ENCODE measurements at places on chromosomes 12 and 14.

- no peak for DNase-seq
Measured at GRCh38 chr14:102238131-102238530, 66.8 kb downstream of the MOK start.

GRCh38 chr14:61588419-61588901 is 106.9 kb upstream of the HIF1A start:
- DNase-seq, result no peak

DNA sequence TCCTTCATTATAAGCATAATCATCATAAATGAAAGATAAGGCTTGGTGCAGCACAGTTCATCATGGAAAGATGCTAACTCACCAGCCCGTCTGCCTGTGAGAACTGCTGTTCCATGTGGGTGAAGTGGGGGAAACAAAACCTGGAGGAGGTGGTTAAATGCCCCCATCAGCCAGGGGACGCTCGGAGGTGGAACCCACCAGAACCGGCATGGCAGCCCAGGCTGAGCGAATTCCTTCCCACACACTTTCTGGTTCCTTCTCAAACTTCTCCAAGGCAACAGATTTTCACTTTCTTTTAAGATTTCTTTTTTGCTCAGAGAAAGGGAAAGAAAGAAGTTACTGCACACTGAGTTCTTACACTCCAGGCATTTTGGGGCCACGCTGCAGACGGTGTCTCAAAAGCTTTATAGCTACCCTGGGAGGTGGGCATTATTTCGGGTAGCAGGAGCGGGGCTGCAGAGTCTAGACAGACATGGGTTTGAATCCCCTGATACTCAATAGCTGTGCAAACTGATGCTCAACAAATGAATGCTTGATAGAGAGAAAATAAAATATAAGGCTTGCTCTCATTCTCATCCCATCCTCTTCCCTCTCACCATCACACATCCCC is 190.7 kb downstream of the BCL11B start:
- no peak for DNase-seq

DNA sequence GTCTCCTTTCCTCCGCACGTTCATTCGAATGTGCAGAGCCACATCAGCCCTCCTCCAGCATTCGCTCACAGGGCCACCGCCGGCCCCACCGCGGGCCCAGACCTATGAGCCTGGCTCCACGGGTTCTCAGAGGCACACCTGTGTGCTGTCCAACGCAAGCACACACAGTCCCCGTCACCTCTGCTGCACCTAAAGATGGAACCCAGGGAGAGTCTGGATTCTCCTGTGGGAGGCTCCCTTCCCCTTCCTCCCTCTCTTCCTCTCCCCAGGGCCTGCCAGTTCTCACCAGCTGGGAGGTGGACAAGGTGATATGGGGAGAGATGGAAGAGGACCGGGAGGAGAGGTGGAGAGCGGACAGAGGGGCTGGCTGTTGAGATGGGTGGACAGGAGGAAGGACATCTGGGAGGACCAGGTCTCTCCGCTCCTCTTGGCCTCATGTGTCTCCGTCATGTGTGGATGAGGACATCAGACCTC is 4.9 kb upstream of the AQP6 start:
- no peak for DNase-seq

DNA sequence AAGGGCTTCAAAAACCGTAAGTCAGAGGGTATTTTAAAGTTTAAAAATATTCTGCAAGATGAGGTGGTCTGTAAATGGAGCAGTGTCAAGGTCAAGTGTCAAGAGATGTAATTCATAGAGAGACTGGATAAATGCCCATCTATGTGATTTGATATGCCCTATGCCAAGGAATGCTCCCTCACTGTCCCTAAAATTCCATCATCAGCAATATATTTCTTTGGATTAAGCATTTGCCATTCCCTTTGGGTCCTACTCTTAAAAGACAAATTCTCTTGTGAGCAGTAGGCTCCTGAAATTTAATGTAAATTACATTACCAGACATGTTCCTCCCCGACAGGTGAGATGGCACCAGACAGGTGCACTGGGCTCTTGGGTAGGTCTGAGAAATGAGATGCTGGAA is 16.0 kb upstream of the FOS start:
- no peak for DNase-seq

DNA sequence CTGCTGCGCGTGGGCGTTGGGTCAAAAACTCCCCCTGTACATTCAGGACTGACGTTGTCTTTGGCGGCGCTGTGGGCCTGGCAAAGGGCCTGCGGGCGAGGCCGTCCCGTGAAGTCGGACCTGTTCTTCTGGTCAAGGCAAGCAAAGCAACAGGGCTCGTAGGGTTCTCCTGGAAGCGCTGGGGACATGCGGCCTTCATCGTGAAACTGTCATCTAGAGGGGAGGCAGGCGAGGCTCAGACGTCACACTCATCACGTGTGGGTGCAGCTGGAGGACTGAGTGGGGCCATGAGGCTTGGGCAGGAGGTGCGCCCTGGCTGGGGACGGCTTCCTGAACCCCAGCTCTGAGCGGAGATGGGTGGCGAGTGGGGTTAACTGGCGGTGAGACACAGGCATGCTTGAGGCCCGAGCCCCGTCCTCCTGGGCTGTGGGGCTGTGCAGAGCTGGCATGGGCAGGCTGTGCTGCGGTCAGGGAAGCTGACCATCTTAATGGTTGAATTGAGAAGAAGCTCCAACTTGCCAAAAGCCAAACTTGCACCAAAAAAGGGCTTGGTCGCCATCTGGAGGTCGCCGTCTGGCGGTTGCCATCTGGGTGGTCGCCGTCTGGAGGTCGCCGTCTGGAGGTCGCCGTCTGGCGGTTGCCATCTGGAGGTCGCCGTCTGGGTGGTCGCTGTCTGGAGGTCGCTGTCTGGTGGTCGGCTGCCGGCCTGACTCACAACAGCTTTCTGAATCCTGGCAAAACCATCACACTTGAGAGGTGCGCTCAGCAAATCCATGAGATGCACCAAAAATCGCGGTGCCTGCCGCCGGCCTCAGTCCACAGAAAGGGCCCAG is 66.2 kb downstream of the NOC4L start:
- DNase-seq, result no peak

GRCh38 chr14:57189070-57189469 is 79.6 kb downstream of the EXOC5 start:
- no peak for DNase-seq

- DNase-seq, result no peak
Measured at GRCh38 chr14:102822311-102822863, 45.1 kb downstream of the TRAF3 start.

GRCh38 chr14:78700236-78700635 is 530.1 kb downstream of the NRXN3 start:
- DNase-seq, result no peak

DNA sequence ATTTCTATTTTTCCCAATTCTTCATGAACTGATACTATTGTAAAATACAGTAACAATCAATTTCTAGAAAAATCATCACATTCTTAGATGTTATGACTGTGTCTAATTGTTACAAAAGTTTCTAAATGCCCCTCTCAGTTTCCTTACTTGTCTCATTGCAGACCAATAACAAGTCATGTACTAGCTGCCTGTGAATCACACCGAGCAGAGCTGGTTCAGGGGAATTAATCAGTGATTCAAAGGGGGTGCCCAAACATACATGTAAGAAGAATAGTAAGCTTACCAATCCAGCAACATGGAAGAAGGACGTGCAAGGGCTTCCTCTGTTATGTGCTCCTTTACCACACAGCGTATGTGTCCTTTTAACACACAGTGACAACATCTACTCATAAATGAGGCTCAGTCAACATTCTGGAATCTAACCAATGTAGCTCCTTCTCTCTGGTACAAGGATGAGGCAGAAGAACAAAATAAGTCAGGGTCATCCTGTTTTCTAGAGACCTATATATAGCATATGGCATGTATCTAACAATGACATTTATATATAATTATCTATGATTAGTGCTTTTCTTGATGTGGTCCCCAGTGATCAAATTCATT is 126.4 kb downstream of the SCN8A start:
- DNase-seq, result no peak

- DNase-seq, result no peak
Measured at GRCh38 chr12:26102953-26103352, 21.9 kb downstream of the BHLHE41 start.

DNA sequence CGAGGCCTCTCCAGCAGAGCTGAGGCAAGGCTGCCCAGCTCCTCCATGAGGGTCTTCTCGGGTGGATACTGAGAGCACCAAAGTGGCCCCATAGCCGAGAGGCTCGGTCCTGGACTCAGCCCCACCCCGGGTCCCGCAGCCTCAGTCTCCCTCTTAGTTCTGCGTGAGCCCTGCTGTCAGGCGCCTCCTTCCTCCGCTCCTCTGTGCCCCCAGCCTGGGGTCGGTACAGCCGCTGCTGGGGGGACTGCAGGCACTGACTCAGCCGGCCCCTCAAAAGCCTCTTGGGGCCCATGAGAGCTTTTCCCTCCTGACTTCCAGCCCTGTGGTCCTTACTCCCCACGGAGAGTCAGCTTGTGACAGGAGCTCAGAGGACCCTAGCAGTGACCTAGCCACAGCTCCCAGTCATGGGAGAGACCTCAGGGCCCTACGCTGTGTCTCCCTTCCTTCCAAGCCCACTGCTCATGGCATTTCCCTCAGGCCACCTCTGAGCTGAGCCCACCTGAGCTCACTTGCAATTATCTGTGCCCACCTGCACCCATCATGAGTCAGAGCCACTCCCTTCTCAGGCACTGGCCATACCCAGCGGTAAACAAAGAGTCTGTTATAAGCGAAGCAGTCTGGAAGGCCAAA is 295.0 kb upstream of the RTL1 start:
- no peak for DNase-seq

DNA sequence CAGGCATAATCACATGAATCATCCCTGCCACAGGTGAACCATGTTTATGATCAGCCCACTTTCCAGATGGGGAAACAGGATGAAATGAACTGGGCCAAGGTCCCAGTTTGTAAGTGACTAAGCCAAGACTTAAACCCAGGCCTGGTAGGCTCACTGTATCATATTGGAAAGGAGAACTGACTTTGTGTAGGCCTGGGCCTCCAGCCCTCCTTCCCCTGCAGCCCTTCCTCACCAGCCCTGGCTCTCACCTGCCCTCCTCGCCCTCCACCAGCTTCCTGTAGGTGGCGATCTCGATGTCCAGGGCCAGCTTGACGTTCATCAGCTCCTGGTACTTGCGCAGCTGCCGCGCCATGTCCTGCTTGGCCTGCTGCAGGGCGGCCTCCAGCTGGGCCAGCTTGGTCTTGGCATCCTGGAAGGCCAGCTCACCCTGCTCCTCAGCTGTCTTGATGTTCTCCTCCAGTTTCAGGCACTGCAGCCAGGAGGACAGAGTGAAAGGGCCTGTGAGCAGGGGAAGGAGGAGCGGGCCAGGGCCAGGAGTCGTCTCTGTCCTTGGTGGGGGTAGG is 19.8 kb downstream of the KRT80 start:
- no peak for DNase-seq

DNA sequence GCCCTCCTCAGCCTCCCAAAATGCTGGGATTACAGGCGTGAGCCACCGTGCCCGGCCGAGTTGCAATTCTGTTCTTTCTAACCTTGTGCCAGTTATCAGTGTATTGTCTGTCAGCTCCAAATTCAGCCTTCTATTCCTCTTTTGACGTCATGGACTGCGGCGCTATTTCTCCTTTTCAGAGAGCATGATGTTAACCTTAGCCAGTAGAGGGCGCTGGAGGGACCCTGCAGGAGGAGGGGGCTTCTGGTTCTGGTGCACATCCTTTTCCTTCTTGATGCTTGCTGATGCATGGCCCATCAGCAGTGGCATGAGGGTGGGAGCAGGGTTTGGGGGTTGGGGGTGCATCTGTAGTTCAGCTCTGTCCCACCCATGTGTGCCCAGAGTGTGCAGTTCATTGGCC is 179.3 kb upstream of the RMST start:
- no peak for DNase-seq

DNA sequence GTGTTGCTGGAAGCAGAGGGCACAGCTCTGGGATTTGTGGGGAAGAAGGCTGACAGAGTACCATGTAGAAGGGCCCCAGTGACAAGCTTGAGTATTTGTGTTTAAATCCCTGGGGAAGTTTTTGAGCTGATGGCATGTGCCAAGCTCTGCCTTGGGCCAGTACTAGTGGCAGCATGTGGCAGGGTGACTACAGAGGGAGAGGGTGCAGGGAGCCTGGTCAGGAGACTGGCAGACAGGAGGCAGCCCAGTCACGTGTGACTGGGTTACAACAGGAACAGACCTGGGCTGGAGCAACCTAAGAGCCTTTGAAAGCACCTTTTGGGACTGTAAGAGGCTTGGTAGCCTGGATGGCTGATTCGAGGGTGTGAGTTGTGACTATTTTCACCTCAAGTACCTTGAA is 112.1 kb downstream of the TSPAN9 start:
- no peak for DNase-seq

DNA sequence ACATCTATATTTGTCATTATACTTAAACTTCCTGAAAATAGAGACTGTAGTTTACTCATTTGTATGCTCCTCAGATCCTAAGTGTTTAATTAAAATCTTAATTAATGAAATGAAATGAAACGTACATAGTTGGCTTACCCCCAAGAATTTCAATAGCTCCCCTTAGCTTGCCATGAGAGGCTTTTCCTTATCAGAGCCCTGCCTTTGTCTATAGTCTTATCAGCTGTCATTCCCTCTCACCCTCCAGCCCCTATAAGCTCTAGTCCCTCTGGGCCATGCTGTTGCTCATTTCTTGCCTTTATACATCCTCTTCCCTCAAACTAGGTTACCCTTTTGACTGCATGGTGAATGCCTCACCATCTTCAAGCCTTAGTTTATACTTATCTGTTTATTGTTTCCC is 1.1 kb upstream of the RTRAF start:
- no peak for DNase-seq

DNA sequence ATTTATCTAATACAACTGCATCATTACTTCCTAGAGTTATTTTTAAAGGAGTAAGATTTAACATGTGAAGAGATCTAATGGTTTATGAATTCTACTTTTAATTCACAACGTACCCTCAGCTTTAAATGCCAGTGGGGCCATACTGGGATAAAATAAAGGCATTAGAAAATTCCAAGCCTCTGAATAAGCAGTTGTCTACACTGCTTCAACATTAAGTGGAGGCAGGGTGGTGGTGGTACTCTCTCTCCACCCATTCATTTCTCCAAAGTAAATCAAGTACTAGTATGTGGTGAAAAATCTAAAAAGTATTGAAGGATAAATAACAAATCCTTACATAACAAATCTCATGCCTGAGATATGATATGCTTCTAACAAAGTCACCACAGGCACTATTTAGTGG is 52.4 kb downstream of the FERMT2 start:
- DNase-seq, result no peak

DNA sequence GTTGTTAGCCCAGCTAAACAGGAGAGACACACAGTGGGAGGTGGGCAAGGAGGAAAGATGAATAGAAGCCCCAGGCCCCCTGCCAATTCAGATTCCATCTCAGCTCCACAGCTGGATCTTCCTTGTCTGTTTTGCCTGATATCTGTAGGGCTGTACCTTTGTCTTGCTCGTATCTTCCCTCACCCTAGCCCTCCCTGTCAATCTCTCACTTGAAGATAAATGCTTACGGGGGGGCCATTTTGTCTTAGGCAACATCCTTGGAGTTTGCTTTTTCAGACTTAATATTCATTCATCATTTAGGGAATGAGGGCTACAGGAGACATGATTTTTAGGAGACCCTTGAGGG is 2.4 kb downstream of the KIF5A start:
- no peak for DNase-seq
